Activated CD4-positive, alpha-beta T cell treated with anti-CD3 and anti-CD28 coated beads, Interleukin-2, amount 50 U/mL, for 24 hours (primary cell): ENCODE measurements at places on chromosomes 2 and 18.

DNA sequence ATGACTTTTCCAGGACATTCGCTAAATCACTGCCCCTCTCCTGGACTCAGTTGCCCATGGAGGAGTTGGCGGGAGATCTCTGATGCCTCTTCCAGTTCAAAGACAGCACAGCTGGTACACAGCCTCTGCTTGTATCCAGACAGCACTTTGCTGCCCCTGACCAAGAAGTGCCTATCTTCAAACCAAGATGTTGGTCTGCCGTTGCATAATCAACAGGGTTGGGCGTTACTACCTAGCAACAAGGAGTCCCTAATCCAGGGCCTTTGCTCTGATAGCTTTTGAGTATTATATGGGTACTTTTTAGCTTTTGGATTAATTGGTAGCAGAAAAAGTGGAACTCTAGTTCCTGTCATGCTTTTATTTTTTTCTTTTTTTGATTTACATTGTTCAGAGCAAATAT, 166.6 kb downstream of the FAM210A start:
- no peak for DNase-seq

GRCh38 chr2:180222644-180223043, 215.5 kb upstream of the CWC22 start:
- DNase-seq: no peak

DNA sequence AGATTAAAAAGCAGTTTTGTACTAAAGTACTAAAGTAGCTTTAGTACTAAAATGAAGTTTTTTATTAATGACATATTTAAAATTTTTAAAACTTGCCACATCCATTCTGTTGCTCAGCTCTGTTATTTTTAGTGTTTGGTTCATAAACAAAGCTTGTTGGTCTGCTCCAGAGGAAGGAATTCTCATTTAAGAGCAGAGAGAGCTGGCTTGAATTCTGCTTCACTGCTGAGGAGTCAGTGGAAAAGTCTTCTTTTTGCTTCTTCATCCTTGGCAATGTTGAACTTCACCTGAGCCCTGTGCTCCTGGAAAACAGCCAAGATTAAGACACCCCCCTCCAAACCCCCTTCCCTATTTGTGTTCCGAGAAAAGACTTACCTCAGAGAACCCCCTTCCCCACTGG, 40.6 kb downstream of the TMEM87B start:
- DNase-seq: no peak

DNA sequence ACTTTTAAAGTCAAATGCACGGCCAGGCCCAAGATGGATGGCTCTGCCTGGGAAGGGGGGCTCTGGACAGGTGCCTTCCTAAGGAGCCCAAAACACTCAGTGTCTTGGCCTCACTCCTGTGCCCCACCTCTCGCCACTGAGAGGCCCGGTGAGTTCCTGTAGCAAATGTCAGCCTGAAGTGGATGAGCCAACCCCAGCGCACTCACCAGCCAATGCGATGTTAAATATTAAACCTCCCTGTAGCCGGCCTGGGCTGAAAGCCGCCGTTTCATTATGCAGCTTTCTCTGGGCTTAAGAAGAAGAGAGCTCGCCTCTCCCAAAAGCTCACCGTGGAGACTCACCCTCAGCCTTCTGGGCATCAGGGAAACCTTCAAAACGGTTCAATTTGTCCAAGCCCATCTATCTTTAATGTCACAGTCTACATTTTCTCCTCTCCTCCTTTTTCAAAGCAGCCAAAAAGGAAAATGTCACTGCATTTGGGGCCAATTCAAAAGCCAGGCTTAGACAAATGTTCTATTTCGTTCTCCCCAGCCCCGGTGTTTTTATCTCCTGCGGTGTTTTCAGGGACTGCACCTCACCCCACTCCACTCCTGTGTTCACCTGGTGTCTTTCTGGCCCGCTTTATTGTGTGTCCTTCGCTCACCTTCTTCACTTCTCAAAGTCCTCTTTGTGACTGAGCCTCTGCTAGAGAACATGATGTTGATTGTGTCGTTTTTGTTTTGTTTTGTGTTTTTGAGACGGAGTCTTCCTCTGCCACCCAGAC, 124.0 kb downstream of the NRP2 start:
- DNase-seq: no peak

GRCh38 chr2:17579605-17580318, 39.3 kb downstream of the VSNL1 start:
- no peak for DNase-seq

- DNase-seq: no peak
Measured at GRCh38 chr2:50753234-50753633, 278.7 kb downstream of the NRXN1 start.

DNA sequence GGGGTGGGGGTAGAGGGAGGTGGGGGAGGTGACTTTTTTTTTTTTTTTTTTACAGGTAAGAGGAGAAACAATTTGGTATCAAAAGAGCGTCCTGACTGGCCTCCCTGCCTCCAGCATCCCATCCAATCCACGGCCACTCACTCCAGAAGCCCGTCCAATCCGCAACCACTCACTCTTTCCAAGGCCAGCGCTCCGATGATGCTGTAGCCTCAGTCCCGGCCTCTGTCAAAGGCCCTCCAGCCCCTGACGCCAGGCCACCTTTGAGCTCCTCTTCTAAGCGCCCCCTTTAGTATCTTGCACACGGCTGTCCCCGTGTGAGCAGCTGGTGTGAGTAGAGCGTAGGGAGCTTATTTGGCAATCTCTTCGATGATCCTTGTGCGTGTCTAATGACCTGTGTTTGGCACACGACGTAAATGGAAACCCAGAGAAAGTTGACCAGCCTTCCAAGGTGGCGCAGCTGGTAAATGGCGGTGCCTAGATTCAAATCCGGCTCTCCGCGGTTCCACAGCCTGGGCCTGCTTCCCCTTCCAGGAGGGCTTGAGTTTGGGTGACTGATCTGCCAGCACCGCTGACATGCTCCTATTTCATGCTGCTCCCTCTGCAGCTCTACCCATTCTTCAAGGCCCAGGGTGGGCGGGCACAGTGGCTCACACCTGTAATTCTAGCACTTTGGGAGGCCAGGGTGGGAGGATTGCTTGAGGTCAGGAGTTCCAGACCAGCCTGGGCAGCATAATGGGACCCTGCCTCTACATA, 23.8 kb upstream of the PXDN start:
- DNase-seq: no peak

DNA sequence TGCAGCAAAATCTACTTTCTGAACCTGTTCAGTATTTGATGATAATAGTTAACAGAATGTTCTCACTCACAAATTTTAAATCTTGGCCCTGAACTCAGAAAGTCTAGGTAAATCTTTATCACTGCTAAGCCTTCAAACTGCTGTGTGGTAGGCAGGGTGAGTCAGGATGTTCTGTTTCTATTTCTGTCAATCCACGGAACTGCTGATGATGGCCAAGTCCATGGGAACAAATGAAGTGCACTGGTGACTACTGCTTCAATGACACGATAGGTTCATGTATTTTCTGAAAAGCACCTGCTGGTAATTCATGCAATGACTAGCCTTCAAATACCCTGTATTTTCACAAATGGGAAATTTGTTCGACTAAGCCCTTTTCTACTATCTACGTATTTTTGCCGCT, 14.2 kb downstream of the NIFK start:
- no peak for DNase-seq

GRCh38 chr2:207238831-207239701, 73.3 kb upstream of the KLF7 start:
- peak; percentile 30 for DNase-seq

DNA sequence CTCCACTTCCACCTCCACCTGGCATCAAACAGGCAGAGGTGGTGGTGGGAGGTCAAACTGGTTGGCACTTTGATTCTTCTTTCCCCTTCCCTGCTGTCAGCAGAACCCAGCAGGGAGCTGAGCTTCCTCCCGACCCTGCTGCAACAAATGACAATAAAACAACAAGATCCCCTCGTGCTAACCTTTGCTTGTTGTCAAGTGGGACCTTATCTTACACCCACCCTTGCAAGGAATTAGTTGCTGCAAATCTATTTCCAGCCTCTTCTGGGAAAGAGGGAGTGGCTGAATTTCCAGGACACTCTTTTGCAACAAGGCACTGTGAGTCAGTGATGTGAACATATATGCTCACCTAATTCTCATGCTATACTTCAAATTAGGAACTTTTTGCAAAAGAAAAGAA, 655.1 kb downstream of the DSC3 start:
- DNase-seq: no peak

DNA sequence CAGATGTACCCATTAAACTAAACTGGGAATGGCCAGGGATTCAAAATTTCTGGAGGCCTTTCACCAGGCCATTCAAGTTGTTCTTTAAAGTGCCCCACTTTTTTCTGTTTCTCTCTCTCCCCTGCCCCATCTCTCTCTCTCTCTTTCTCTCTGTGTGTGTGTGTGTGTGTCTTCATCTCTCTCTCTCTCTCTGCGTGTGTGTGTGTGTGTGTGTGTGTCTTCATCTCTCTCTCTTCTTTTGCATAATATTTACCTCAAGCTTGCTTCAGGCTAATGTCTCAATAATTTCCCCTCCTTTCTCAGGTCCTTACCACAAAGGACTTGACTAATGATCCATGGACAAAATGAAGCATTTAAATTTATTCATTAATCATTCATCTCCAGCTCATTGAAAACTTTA, 164.2 kb upstream of the KLHL14 start:
- DNase-seq: no peak

DNA sequence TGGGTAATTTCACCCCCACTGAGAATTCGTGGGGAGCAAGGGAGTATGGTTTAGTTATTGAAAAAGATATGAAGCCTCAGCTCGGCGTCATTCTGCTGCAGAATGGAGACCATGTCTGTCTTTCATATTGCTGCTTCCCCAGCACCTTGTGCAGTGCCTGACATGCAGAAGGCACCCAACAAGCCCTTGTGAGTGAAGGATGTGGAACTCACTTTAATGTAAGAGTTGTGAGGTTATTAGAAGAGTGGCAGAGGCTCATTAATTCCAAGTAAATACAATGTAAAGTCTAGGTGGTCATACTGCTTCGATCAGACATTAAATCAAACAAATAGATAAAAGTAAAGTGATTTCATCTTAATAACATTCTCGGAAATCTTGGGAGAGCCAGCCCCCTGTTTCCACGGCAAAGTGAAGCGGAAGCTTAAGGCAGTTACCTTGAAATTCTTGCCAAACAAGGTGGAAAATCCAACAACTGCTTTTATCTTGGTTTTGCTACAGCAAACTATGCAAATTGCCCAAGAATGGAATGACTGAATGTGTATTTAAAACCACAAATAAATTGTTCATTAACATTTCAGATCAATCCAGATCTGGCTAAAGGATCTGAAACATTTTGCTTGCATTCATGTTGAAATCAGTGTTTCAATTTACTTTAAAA, 9.6 kb downstream of the CFAP221 start:
- DNase-seq: no peak

DNA sequence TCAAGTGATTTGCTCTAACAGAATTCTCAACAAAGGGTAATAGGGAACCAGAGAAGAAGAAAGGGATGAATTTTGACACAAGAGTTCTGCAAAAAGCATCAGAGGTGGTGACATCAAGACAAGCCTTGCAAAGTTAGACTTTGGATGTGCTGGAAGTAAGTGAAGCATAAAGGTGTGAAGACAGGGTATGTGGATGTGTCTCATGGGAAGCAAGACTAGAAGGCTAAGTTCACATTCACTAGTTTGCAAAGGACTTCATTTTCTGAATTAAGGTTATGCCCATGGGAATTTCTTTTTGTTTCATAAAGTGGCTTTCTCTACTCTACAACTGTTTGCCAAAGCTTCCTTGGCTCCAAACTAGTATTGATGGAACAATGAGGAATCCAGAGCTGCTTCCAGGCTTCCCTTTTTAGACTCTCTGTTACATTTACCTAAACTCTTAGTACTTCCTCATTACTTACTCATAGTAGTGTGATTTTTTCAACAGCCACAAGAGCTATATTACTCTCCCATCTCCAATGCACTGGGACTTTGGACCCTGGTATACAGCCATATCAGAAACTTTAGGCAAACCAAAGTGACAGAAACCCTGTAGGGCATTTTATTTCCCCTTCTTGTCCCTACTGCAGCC, 21.1 kb upstream of the IHH start:
- DNase-seq: no peak

DNA sequence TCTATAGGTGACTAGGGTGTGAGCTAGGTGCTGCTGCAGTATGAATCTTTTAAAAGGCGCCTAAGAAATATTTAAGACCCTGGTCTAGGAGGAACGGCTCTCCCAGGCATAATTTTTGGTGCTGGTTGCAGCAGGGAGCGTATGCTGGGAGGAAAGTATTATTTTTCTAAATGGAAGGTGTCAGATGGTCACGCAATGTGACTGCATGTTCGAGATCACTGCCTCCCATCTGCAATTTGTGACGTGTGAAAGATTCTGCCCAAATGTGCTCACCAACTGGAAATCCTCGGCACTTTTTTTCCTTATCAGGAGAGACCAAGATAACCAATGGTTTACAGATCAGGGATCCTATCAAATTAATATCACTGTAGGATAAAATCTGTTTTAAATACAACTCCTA, 95.6 kb upstream of the KLHL14 start:
- DNase-seq: no peak

DNA sequence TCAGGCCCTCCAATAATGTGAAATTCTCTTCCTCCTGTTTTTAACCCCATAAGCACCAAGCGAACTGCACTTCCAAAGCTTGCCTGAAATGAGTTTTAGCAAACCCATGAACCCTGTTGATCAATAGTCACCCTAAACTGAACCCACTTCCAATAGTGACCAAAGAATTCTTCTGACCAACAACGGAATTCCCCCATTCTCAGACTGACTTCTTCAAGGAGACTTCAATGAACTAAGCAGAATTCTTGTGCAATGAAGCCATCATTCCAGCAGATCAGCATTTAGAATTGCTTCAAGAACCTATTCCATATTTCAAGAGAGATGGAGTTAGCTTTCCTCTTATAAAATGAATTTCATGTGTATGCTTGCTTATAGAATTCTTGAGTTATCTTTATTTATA, 176.9 kb upstream of the FN1 start:
- DNase-seq: no peak

GRCh38 chr2:173521450-173522192, 166.9 kb downstream of the CDCA7 start:
- DNase-seq: no peak

- no peak for DNase-seq
Measured at GRCh38 chr2:13681936-13682335, 950.6 kb upstream of the LRATD1 start.

DNA sequence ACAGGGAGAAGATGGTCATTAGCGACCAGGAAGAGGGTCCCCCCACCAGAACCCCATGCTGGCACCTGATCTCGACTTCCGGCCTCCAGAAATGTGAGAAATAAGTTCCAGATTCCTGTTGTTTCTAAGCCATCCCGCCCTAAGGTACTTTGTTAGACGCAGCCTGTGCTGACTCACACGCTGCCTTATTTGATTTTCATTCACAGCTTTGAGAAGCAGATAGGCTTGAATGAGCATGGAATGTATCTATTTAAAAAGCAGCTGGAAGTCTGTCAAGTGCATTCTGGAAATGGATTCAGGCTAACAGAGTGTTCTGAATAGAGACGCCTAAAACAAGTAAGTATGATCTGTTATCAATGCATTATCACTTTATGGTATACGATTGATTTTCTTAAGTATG, 8.3 kb upstream of the IL1R2 start:
- no peak for DNase-seq

- no peak for DNase-seq
Measured at GRCh38 chr2:102520009-102520408, 47.0 kb downstream of the SLC9A4 start.
